Foreskin melanocyte (primary cell): ENCODE measurements at places on chromosomes 12 and 14.

- no peak for DNase-seq
Measured at GRCh38 chr12:26402648-26403047, 207.3 kb downstream of the SSPN start.

GRCh38 chr12:47414511-47414910, 291.3 kb downstream of the RPAP3 start:
- no peak for DNase-seq

DNA sequence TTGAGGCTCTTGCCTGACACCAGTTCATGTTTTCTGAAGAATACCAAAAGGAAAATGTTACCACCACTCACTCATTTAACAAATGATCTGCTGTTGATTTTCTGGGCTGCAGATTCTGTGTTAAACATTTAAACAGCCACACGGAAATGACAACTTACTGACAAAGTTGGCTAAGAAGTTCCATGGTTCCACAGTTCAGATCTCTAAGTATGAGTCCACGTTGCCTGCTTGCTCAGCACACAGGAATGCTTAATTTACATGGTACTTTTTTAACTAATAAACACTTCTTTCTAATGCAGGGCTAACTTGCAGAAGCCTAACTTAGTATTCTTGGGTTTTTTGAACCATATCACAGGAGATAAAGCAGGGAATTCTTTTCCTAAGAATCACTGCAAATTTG, 34.7 kb downstream of the PTGER2 start:
- no peak for DNase-seq

GRCh38 chr12:125287155-125287847, 222.1 kb downstream of the AACS start:
- no peak for DNase-seq

DNA sequence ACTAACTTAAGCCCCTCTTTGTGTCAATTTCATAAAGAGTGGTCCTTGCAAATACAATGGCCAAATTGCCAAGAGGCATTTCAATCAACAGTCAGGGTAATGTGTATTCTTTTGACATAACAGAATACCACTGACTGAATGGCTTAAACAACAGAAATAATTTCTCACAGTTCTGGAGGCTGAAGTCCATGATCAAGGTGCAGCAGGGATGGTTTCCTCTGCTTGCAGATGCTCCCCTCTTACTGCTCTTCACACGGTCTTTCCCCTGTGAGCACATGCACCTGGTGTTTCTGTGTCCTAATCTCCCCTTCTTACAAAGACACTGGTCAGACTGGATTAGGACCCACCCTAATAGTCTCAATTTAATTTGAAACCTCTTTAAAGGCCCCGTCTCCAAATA, 31.9 kb downstream of the FGFR1OP2 start:
- DNase-seq: no peak

DNA sequence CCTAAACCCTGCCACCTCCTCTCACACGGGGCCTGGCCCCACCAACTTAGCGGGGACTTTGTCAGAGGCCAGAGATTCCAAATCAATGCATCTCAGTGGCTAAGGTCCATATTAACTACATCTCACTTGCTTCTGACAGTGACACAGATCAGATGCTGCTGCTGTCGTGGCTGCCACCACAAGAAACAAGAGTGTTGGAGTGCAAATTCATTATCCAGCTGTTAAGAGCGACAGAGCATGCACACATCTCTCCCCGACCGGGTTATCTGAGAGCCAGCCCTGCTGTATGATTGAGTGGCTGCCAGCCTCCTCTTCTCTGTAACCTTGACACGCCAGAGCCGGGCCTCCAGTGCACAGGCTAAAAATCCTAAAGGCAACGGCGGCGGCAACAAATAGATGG, 40.2 kb downstream of the SPRING1 start:
- no peak for DNase-seq

DNA sequence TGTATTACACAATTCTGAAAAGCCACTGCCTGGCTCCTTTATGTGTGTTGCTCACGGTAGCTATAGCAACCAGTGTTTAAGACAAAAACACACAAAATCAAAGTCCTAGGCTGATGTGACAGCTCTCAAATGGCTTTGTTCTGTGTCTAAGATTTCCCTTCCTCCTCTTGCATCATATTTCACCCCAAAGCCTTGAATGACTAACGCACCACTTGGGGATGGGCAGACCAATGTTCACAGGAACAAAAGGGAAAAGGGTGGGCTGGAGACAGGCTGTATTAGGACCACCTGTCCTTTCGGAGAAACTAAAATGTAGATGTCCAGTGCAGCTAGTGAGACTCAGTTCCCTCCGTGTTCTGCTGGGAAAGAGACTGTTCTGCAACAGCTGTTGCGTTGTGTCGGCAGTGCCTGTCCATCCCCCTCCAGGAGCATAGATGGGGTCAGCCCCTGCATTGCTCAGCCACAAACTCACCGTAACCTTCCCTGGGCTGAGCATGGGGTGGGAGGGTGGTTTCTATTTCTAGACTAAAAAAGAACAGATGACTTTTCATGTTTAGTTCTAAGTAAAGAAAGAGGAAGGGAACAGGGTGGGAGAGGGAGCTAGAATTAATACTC, 26.8 kb upstream of the DAAM1 start:
- peak; percentile 37 for DNase-seq

GRCh38 chr12:120474616-120474960, 5.0 kb upstream of the SRSF9 start:
- no peak for DNase-seq

- no peak for DNase-seq
Measured at GRCh38 chr14:104752423-104752734, 568 bp upstream of the SIVA1 start.

GRCh38 chr12:106780010-106780631, 5.6 kb downstream of the RIC8B start:
- no peak for DNase-seq

- no peak for DNase-seq
Measured at GRCh38 chr12:31582155-31582554, 8.8 kb downstream of the DENND5B start.
